Occipital lobe (tissue), 3 donors: ENCODE measurements at places on chromosomes 6 and 20.
A peak's percentile ranks its signal among the peaks of the same experiment; 100 is the strongest.

DNA sequence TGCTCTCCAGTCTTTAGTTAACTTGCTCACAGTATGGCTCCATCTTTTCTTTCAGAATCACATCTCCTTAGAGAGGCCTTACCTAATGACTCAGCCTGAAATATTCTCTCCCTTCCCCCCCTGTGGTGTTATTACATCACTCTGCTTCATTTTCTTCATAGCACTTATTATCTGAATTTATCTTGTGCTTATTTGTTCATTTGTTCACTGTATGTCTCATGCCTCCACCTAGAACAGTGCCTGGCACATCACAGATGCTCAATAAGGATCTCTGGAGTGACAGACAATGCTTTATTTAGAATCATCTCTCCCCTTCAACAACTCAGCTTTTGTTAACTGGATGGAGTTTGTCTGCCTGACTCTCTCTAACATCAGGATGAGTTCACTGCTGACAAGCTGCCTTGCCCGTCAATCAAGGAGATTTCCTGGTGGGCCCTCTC is 96.6 kb upstream of the MAN1A1 start:
- no peak for DNase-seq

GRCh38 chr6:37548067-37548674 is 48.5 kb upstream of the CCDC167 start:
- DNase-seq = no peak

DNA sequence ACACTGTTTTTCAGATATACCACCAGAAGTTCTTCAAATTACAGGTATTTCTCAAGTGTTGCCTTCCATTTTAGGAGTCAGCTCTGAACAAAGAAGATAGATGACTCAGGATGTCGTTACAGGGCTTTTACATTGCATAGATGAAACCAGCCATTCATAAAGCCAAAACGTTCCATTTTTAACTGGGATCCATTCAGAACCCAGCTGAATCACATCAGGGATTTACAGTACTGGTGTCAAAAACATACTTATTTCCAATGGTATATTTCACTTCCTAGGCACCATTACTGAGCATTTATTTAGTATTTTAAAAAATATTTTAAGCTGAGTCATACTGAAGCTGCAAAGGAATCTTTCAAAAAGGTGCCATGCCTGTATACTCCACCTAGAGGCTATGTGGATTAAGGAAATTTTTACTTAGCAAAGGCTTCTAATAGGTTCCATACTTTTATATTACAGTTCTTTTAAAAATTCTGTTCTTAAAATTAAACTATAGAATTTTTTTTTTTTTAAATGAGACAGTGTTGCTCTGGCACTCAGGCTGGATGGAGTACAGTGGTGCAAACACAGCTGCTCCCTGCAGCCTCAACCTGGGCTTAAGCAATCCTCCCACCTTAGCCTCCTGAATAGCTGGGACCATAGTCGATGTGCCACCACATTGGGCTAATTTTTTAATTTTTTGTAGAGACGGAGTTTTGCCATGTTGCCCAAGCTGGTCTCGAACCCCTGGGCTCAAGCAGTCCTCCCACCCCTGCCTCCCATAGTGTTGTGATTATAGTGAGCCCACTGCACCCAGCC is 2.6 kb downstream of the ASF1A start:
- DNase-seq = no peak

DNA sequence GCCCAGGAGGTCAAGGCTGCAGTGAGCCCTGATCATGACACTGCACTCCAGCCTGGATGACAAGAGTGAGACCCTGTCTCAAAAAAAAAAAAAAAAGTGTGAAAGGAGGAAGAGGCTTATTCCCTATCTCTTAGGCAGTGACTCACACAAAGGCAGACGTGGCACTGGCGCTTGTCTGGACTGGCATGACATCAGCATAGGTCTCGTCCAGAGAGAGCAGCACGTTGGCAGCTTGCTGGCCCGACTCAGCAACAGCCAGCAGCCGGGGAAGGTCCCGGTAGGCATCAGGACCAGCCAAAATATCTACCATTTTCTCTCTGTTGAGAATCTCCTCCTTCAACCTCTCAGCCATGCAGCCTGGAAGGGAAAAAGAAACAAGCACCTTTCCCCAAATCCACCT is 14.1 kb downstream of the CDK5RAP1 start:
- no peak for DNase-seq

GRCh38 chr6:30781743-30782424 is 37.5 kb upstream of the IER3 start:
- peak; percentile 83 for DNase-seq

- no peak for DNase-seq
These were observed 49.1 kb downstream of the ARMC2 start for GRCh38 chr6:108897371-108897770.
